ENCODE measurements at places on chromosomes 4 and X. TPM values are rescaled to one million over a fixed set of nuclear protein-coding genes. Genes with fewer than 3 reads are reported as not detected.
A peak's percentile ranks its signal among the peaks of the same experiment; 100 is the strongest.

DNA sequence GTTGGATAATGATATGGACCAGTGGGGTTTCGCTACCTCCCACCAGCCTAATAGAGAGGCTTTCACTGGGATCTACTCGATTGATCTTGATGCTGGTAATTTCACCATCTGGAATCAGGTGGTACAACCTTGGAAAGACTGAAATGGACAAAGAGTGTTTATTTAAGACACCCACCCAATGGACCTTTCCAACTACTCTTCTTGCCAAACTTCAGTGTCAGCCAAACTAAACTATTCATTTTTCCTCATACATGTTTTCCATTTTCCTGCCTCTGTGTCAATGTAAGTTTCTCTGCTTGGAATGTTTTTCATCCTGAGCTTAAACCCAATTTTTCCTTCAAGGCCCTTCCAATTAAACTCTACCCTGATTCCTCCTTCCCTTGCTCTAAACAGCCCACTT lies 92.6 kb downstream of the LNX1 start:
- no peak for DNase-seq

Gene WDFY3
- 104 TPM for total RNA-seq

Gene ZCCHC18
- 4.7 TPM for total RNA-seq

GRCh38 chrX:111410590-111411078 lies 1.4 kb downstream of the DCX start:
- no peak for DNase-seq

Gene TAF7L
- total RNA-seq, result 0.45 TPM

Gene ERAS
- 0.33 TPM for total RNA-seq

DNA sequence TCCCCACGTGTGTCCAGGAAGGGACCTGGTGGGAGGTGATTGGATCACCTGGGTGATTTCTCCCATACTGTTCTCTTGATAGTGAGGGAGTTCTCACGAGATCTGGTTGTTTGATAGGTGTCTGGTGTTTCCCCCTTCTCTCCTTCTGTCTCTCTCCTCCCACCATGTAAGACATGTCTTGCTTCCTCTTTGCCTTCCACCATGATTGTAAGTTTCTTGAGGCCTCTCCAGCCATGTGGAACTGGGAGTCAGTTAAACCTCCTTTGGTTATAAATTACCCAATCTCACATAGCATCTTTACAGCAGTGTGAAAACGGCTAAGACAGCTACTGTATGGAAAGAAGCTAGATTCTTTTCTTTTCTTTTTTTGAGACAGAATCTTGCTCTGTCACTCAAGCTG lies 21.6 kb upstream of the FGG start:
- no peak for DNase-seq

- no peak for DNase-seq
These were observed 746.9 kb downstream of the FAT4 start for GRCh38 chr4:126061655-126062054.

DNA sequence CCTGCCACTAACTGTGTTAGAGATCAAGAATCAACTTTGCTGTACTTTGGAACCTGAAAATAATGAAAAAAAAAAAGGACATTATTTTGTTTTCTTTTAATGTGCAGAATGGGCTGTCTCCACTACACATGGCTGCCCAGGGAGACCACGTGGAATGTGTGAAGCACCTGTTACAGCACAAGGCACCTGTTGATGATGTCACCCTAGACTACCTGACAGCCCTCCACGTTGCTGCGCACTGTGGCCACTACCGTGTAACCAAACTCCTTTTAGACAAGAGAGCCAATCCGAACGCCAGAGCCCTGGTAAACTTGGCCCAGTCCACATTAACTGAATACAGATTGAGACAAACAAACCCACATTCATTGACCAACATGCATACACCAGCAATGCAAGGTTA lies 206.2 kb downstream of the ANK2 start:
- DNase-seq, result no peak

- DNase-seq, result no peak
These were observed 238.6 kb downstream of the RAPGEF2 start for GRCh38 chr4:159341522-159341921.

DNA sequence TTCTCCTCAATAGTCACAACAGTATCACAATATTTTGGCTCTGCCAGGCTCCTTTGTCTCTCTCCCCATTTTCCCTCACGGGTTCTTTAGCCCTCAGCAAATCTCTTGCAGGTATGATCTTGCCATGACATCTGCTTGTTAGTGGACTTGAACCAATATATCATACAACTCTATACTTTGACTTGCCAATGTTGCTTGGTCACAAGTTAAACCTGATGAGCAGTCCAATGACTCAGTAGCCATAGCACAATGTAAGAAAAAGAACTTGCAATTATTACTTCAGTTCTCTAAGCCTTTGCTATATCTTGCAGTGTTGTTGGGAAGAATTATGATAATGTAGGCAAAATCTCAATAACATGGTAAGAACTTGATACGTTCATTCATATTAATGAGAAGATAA lies 174.6 kb upstream of the NRK start:
- no peak for DNase-seq

Gene NLGN4X
- total RNA-seq, result 23.5 TPM

GRCh38 chr4:26213317-26213716 lies 107.5 kb upstream of the RBPJ start:
- no peak for DNase-seq

- no peak for DNase-seq
These were observed 26.0 kb downstream of the FAM53A start for GRCh38 chr4:1658146-1658545.

GRCh38 chrX:153491918-153492317 lies 2.9 kb upstream of the BGN start:
- no peak for DNase-seq

Gene ESX1
- total RNA-seq, result not detected

Gene FAM184B
- total RNA-seq, result not detected

- DNase-seq, result no peak
These were observed 10.1 kb downstream of the ELF4 start for GRCh38 chrX:130100180-130100579.

DNA sequence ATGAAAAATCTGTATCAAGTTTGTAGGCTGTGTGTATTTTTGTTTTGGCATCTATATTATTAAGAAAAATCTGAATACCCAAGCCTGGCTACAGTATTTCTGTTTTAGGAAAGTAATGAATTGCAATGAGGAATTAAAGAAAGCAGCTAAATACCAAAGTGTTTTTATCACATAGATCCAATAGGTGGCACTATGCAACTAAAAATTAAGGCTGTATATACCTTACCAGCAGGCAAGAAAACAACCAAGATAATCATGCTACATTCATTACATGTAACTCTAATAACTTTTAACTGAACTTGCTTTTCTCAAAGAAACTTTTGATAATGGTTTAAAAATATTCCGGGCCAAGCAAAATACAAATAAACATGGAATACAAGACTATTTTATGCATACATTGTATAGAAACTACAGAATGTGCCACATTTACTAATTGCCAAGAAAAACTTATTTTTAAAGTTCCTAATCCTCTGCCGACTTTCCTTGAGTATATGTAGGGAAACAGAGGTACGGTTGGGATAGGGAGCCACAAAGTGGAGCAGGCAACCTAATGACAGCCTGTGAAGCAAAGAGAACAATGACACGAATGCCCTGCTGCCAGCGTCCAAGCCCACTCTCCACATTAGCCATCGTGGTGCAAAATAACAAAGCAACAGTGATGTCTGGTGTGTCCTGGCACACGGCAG lies 63.7 kb downstream of the SEC24D start:
- DNase-seq, result no peak

Gene AKAP14
- not detected for total RNA-seq

DNA sequence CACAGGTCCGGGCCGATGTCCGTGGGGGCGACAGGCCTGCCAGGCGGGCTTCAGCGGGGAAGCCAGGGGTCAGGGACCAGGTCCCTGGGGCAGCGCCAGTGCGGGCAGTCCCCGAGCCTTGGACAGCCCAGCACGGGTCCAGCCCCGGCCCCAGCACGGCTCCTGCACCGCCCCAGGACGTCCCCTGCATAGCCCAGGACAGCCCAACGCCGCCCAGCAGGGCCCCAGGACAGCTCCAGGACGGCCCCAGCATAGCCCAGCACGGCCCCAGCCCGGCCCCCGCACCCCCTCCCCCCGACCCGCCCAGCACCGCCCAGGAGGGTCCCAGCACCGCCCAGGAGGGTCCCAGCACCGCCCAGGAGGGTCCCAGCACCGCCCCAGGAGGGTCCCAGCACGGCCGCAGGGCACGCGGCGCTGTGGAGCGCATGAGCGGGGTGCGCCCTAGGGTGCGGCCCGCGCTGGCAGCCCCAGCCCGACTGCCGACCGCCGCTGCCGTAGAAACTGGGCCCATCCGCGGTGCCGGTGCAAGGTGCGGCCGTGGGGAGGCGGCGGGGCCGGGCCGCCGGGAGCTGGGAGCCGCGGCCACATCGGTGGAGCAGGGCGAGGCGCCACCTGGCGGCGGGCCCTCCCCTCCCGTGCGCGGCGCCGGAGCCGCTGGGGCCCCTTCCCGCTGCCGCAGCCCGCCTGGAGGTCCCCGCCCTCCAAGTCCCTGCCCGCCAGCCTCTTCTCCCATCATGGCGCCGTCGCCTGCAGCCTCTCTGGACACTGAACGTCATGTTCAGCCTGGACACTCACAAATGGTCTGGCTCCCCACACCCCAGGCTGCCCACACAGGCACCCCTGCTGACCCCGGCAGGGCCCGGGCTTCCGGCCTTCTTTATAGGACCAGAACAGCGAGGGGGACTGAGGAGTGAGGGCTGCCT lies 106.8 kb upstream of the NKX1-1 start:
- peak; percentile 80 for DNase-seq

Gene PDHA2
- not detected for total RNA-seq

GRCh38 chrX:147958291-147958690 lies 22.8 kb upstream of the FMR1NB start:
- no peak for DNase-seq

- no peak for DNase-seq
These were observed 64.5 kb downstream of the ARL9 start for GRCh38 chr4:56570041-56570440.

DNA sequence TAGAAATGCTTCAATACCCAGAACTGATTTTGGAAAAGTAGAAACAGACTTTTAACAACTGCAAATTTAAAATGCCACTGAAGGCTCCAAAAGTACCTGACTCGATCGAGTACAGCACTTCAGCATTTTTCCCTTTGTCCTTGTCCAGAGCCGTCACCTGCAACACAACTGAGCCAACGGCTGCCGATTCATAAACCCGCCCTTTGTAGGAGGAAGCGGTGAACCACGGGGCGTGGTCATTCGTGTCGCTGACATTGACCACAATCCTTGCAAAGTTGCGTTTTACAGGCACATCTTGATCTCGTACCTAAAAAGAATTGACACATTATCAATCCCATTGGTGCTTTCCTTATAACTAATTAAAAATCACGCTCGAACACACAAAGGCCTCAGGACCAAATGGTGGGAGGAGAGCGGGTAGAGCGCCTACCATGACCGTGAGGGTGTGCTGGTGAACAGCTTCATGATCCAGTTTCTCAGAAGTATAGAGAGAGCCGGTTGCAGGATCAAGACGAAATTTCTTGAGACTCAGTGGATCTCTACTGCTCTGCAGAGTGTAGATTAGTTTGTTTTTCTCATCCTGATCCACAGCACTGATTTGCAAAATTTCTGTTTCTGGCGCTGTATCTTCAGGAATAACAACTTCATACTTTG lies 72.8 kb upstream of the MTNR1A start:
- no peak for DNase-seq
